Stimulated activated CD8-positive, alpha-beta memory T cell treated with anti-CD3 and anti-CD28 coated beads, Interleukin-4, amount 100 ng/mL, for 1 hour (primary cell): ENCODE measurements at places on chromosomes 11 and 22.

- no peak for DNase-seq
These were observed 33.6 kb upstream of the MPPED2 start for GRCh38 chr11:30619767-30620166.

GRCh38 chr11:69930081-69931059 is 111.2 kb upstream of the FGF3 start:
- no peak for DNase-seq

DNA sequence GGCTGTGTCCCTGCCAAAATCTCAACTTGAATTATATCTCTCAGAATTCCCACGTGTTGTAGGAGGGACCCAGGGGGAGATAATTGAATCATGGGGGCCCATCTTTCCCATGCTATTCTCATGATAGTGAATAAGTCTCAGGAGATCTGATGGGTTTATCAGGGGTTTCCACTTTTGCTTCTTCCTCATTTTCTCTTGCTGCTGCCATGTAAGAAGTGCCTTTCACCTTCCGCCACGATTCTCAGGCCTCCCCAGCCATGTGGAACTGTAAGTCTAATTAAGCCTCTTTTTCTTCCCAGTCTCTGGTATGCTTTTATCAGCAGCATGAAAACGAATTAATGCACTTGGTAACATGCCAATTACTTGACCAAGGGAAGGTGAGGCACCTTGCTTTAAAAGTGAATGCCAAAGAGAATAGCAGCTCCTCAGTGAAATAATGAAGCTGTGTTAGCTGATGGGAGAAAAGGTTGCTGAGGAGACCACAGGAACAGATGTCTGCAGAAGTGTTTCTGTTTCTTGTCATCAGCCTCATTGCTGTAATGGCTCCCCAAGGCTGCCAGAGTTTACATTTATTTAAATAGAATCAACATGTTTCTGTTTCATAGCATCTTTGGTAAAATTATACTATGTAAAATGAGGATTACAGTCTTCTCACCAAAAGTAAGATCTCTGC is 89.0 kb upstream of the CD44 start:
- DNase-seq, result no peak

- no peak for DNase-seq
These were observed 4.2 kb downstream of the ELF5 start for GRCh38 chr11:34509336-34509876.

- no peak for DNase-seq
These were observed 92.0 kb downstream of the SGSM3 start for GRCh38 chr22:40462195-40462984.

- no peak for DNase-seq
These were observed 15.3 kb downstream of the TUG1 start for GRCh38 chr22:30984317-30984716.

DNA sequence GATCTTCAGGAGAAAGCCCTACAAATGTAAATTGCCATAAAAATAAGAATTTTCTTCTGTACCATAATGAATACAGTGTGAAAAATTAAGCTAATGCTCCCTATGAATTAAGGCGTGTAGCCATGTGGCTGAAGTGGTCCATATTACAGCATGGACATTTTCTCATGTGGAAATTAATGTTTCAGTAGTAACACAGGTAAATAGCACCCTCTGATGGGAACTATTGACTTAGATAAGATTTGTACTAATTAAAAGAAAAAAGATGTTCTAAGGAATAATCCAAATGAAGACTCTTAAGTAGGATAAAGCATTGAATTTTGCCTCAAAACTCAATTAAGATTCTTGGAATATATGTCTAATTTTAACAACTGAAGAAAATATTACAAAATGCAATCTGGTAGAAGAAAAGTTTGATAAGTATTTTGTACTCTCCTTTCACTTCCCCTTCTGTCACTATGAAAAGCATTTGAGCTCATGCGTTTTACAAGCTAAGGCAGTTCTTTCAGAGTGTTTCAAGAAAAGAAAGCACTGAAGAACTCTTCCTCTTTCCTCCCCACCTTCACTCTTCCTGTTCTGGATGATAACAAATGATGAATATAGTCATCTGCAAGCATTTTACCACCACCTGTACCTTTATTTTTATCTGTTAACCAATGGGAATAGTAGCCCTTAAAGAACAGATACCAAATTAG is 9.9 kb upstream of the OR8D2 start:
- no peak for DNase-seq

GRCh38 chr11:75184757-75185425 is 34.0 kb downstream of the SLCO2B1 start:
- DNase-seq, result no peak

DNA sequence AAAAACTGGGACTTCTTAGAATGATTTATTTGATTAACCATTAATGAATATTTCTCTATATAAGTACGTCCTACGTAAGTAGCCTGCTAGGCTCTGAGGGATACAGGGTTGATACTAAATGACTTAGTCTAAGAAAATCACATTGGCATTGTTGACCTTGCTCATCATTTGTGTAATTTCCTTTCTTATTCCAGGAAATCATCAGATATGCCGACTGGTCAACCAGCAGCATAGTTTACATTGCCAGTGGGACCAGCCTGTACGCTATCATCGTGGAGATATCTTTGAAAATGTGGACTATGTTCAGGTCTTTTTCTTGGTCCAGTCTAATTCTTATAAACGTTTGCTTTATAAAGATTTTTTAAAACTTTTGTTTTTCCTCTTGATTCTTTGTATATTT is 42.5 kb downstream of the TTC17 start:
- no peak for DNase-seq

DNA sequence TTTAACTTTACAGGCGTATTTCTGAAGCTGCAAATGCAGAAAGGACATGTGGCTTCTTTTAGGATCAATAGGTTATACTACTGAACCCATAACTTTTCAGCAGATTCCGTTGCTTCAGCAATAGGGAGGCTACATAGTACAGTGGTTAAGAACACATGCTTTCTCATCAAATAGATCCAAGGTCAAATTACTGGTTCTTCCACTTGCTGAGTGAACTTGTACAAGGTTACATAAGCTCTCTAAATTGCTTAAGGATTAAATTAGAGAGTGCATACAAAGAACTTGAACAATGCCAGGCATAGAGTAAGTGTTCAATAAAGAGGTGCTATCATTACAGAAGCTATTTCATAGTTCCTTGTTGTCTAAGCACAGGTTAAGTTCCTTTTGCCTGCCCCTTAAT is 129.6 kb downstream of the BARX2 start:
- DNase-seq, result no peak

GRCh38 chr22:27179161-27179560 is 521.8 kb downstream of the MIAT start:
- no peak for DNase-seq

DNA sequence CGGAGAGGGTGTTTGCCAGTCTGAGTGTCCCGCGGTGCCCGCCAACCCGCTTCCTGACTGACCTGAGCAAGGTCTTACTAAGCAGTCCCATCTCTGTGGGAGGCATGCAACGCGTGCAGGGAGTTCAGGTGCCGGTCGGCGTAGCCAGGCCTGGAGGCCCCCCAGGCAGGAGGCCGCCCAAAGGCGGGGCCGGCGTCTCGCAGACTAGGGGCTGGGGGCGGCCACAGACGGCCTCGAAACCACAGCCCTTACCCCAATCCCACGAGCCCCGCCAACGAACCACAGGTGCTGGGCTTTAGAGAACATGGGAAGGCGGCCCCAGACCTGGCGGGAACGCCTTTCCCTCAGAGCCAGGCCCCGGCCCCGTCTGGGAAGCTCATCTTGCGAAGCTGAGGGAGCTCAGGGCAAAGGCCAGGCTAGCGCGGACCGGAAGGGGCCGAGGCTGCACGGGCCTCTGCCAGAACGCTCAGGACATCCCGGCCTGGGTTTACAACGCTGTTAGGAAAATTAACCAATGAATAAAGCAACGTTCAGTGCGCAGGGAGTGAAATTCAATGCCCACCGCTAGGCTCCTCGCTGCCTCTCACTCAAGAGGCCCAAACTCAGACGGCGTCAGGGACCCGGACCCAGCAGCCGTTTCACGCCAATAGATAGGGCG is 2.1 kb upstream of the MTFP1 start:
- DNase-seq, result no peak

- DNase-seq, result no peak
These were observed 140.8 kb upstream of the ZBED5 start for GRCh38 chr11:10998674-10999073.

GRCh38 chr11:2098691-2099515 is 40.3 kb downstream of the IGF2 start:
- no peak for DNase-seq

DNA sequence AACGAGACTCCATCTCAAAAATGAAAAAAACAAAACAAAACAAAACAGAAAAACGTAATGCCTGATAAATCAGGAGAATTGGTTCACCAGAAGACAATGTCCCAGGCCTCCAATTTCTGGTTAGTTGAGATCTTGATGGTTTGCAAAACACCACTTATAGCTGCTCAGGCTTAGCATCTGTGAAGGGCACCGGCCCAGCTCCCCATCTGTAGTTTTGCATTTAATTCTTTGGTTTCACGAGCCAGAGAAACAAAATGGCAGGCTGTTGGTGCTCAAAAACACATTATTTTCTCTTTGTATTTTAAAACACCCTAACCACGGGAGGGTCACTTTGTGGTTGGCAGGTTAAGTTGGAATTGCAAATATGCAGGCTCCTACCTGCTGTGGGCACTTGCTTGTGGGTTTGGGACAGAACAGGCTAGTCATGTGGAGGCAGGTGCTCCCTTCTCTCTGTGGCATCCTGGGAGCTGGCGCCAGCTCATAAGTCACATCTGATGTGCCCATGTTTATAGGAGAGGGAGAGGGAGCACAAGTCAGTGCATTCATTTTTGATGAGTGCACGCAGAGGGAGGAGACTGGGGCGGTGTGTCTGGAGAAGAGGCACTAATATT is 145.9 kb downstream of the CEP164 start:
- DNase-seq, result no peak

DNA sequence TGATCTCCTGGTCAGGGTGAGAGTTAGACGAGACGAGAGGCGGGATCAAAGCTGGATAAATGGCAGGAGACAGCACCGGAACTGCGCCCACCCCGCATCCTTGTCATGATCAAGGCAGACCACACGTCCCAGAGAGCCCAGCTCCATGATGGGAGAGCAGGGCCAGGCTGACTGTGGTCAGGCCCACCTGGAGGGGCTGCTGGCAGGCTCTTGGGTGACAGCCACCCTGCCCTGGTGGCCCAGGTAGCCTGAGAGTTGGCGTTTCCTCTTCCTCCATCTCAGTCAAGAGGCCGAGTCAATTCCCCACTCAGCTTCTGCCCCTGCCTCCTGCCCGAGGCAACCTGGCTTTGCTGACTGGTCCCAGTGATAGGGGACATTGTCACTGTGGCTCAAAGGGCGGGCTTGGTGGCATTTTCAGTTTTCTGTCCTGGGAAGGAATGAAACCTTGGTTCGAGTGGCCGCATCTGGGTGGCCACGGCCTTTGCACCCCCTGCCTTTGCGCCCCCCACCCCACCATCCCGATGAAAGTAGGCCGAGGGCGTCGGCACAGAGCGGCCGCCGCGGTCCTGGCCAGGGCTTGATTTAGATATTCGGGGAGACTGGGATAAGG is 60.8 kb upstream of the PPARA start:
- no peak for DNase-seq

DNA sequence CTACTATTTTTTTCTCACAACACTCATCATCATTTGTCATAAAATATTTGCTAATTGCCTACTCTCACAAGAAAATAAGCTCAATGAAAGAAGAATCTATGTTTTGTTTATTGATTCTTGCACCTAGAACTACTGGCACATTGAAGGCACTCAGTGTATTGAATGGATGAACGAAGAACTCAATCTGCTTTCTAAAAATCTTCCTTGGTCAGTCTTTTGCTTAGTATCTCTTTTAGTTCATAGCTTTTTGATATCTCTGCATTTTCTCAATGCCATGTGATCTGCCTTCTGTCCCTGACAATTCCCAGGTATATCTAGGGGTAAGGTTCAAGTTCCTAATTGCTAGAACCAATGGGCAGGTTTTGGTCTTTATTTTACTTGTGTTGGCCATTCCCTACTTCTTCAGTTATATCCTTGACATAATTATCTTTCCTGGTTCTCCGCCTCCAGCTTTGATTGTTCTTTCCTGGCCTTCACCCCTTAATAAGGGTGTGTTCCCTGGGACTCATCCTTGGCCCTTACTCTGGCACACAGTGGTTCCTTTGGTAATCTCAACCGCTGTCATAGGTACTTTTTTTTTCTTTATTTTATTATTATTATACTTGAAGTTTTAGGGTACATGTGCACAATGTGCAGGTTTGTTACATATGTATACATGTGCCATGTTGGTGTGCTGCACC is 96.4 kb downstream of the CCDC83 start:
- no peak for DNase-seq

DNA sequence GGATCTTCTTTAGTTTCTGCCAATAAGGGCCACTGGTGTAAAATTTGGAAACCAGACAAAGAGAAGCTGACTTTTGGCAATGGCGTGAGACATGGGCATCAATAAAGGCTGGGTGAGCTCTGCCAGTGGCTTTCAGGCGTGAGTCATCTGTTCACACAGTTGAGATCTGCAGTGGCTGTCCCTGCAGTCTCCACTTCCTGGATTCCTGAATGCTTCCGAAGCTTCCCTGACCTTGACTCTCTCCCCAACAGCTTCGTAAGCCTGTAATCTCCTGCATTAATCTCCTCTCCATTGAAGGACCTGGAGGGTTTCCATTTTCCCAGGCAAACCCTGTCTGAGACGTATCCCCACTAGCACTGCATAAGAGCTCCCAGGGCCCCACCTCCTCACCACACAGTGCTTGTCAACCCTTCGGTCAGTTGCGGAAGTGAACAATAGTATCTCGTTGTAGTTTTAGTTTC is 574.7 kb downstream of the TBC1D22A start:
- DNase-seq, result no peak

GRCh38 chr22:48703265-48703941 is 1124.3 kb downstream of the BRD1 start:
- DNase-seq, result no peak

GRCh38 chr22:49699928-49700498 is 127.7 kb downstream of the BRD1 start:
- DNase-seq, result no peak

GRCh38 chr11:36791957-36792356 is 193.9 kb upstream of the RAG2 start:
- DNase-seq, result no peak

GRCh38 chr11:42631220-42631843 is 680.5 kb upstream of the API5 start:
- no peak for DNase-seq

DNA sequence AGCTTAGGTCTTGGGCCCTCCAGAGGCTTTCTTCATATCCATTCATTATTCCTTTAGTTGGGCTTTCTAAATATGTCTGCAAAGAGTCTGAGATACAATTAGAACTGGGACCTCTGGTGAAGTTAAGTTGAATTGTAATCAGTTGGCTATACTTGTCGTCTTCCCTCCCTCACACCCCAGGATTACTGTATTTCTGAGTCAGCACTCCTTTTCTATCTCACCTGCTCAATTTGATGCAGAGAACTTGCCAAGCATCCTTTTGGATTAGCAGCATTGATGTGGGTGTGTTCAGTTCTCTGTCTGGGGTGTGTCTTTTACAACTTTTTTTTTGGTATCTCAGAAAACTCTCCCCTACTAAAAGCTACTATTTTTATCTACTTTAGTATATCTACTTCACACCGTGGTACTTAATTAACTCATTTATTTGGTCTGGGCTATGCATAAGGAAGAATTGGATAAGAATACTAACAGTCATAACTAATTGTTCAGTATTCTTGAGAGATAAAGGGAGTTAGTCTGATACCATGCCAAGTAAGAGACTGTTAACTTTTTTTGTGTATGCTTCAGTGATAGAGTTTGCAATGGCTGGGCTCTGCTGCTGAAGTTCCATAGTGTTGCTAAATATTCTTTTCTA is 15.1 kb downstream of the CTNND1 start:
- no peak for DNase-seq
